ENCODE measurements at places on chromosomes 3 and 15.

DNA sequence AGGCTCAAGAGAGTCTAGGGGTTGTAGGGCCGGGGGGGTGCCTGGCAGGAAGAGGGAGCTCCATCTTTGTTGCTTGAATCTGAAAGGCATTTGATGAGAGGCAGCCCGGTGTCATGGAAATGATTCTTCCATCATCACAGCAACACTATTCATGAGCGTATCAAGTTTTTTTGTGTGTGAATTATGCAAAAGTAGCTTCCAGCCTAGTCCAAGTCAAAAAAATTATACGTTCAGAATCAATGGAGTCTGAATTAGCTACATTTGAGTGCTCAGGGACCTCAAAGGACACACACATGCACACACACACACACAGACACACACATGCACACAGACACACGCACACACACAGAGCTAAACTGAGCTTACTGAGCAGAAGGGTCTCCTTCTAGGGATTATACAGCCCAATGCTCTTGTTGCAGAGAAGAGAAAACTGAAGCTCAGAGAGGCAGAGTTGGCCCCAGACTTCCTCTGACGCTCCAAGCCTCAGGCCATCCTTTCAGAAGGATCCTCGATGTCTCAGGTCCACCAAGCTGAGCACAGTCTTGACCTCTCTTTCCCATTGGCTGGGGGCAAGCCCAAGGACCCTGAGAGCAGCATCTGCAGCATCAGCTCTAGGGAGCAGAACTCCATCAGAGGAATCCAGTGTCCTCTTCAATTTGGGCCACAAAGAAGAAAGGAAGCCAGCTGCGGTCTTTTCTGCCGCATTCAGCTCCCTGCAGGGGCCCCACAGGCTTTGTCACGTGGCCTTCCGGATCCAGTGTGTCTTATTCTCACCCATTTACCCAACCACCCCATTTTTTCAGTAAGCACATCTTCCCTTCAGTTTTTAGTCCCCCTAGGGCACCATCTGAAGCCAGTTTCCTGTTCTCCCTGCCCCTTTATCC is 228.0 kb downstream of the UACA start:
- DNase-seq, result no peak

DNA sequence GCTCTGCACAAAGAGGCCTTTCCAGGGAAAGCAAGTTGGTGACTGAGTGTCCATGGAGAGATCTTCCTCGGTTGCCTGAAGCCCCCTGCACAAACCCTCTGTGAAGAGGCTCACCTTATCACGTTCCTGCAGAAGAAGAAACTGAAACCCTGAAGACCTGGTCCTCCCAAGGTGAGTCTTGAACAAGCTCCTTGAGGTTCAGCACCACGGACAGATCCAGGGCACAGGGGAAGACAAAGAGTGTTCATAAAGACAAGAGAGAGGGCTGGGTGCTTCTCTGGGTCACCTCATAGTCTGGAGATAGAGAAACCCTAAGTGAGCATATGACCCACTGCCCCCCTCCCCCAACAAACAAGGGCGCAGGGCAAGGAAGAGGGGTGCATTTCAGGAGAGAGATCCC is 21.7 kb upstream of the TBC1D21 start:
- DNase-seq, result peak; percentile 41

DNA sequence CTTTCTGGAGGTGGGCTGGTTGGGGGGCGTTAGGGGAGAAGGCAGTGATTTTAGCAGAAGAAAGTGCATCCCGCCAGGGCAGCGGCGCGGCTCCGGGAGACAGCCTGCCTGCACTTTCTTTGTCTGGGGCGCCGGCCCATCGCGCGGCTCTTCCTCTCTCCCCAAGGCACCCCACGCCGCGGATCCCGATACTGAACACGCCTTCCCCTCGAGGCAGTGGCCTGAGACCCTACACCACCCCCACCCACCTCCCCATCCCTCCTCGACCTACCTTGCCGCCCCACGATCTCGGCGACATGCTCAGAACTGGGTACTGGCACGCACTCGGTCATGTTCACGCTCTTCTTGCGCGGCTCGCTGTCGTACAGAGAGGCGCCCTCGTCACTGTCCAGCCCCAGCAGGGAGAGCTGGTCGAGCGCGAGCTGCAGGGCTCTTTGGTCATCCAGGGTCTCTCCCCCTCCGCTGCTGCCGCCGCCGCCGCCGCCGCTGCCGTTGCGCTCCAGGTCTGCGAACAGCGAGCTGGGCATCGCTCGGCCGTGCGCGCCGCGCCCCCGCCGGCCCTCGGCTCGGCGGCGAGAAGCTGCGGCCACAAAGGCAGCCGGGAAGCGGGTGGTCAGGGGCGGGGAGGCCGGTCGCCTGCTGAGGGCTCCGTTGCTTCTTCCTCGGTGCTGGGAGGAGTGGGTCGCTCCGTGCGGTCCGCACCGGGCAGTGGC is 483 bp downstream of the MEX3B start:
- no peak for DNase-seq

DNA sequence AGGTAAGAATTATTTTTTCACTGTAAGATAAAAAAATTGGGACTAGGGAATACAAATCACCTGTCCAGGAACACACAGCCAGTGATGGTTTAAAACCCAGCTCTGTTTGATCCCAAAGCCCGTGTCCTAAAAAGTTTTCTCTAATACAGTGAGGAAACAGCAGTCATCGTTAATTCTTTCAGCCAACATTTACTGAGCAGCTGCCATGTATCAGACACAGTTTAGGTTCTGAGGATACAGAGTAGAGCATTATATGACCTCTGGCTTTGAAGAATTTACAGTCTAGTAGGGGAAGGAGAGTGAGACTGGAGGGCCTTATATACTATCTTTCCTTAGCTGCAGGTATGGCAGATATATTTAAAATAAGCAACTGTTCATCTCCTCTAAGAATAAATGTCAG is 82.7 kb downstream of the KCNMB2 start:
- no peak for DNase-seq

DNA sequence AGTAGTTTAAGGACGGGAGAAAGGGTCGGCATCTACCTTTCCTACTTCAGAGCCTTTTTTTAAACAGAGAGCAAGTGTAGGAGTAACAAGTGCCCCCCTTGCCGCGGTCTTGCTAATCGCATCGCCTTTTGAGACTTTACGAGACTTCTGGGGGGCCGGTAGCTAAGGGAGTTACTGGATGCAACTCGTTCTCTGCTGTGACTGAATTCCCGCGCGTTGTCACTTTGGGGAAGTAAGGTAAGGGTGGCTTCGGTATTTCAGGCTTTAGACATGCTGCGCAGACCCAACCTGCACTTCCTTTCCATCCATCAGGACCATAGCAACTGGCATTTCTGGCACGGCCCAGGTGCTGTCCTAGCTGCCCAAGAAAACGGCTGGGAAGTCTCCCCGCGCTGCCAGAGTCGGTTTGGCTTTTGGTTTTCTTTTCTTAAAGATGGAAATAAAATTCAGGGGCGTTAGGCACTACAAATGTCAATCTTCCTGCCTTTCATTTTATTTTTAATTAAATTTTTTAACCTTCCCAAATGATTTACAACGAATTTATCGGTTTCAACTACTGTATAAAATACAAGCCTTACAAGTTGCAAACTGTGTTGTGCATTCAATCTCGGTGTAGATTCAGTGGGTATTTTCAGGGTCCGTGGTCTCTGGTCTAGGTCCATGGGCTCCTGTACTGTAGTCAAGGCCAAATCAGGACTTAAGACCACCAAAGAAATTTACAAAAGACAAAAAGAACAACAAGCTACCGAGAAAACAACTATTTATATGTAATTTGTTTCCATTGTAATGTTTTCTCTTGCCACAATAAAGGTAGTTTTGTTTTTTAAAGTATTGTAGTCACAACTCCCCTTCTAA is 3.5 kb downstream of the MECOM start:
- peak; percentile 24 for DNase-seq

DNA sequence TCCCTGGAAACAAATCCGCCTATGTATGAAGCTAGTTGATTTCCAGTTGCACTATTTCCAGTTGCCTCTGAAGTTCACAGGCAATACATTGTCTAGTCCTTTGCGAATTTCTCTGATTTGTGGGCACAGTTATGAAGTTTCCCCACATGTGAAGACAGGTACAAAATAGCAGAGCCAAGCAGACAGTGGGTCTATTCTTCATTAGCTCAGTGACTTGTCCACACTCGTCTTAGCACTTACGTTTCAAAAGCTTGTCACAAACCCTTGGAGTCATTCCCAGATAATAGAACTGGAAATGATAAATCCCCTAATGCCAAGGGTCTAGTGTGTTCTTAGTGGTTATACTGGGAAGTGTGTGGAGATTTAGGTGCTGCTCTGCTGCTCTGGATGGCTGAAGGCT is 14.5 kb downstream of the SRPRB start:
- DNase-seq, result no peak

DNA sequence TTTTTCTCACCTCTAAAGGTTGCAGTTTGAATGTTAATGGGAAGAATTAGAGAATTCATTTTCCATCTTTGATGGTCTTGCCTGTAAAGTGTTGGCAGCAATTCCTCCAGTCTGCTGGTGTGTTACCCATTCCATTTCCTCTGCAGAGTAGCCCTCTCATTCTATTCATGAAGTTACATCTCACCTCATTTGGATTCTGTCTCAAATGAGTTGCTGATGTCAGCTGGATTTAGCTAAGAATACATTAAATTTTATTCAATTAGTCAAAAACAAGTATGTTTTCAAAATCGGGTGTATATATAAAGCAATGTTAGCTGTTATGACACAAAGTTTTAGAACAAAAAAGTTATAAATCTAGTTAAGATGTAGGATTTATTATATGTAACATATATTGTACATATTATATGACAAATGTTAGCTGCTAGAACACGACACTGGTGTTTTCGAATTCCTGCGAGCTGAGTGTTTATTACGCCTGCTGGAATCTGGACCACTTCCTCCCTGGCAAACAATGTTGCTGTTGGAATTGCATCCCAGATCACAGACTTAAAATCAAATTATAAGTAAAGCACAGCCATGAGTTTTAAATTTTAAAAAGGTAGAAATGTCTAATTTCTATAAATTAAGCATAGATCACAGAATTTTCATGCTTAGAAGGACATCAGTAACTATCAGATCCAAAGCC is 516.2 kb downstream of the OCA2 start:
- DNase-seq, result no peak

DNA sequence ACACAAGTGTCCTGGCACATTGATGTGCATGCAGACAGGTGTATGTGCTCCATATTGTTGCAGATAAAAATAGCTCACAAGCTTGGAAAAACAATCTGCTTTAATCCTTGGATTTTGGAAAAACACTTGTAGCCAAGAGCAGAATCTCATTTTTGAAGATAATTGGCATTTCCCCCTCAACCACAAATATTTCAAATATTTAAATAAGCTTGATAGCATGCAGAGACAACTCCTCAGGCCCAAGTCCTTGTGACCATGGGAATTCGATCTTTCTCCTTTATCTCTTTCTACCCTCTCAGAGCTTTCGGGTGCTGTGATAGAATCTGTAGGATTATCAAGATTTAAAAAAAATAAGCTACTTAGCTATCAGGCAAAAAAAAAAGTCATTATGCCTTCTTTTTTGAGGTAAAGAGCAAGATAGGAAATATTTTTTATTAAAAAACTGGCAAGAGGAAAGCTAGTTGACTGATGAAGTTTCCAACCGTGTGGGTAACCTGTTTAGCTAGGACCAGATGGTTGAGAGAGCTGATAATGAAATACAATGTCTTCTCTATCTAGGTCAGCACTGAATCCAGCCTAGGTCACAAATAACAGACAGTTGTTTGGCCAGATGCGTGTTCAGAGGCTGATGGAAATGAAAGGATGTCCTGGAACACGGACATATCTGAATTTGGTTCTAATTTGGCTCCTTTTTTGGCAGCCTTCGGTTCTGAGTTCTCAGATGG is 54.9 kb upstream of the SNRK start:
- no peak for DNase-seq

- no peak for DNase-seq
Observed at GRCh38 chr15:65165875-65166274, 19.3 kb downstream of the CLPX start.

- DNase-seq, result peak; percentile 83
Observed at GRCh38 chr3:6753536-6753935, 107.4 kb upstream of the GRM7 start.

DNA sequence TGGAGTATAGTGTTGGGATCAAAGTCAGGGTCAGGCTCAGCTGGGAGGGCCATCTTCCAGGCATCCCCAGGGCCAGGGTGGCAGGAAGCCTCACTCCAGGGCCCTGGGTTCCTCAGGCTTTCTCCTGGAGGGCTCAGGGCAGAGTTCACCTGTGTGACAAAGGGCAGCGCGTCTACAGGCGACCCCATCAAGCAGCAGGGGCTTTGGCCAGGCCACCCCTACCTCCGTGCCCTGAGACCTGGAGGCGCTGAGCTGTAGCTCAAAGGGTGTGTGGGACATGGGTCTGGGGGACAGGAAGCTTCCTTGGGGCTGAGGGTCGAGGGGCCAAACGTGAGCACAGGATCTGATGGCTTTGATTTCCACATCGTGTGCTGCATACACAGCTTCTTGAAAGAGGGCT is 12.8 kb downstream of the SPTBN5 start:
- DNase-seq, result no peak

DNA sequence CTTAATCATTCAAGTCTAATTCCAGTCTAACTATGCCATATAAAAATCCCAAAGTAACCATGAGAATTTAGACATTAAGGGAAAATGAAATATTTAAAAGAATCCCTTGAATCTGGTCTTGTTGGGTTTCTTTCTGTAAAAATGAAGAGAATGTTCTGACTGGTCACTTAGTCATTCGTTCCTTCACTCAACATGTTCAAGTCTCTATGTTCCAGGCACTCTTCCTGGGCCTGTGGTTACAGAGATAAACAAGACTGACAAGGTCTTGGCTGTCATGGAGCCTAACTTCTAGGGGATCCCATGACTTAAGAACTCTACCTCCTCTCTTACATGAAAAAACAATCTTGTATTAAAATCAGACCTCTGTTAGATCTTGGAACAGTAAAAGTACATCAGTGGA is 638.6 kb upstream of the TBL1XR1 start:
- DNase-seq, result no peak

GRCh38 chr3:72193771-72194430 is 409.0 kb upstream of the PROK2 start:
- no peak for DNase-seq

GRCh38 chr3:54176106-54176505 is 53.8 kb downstream of the CACNA2D3 start:
- no peak for DNase-seq

DNA sequence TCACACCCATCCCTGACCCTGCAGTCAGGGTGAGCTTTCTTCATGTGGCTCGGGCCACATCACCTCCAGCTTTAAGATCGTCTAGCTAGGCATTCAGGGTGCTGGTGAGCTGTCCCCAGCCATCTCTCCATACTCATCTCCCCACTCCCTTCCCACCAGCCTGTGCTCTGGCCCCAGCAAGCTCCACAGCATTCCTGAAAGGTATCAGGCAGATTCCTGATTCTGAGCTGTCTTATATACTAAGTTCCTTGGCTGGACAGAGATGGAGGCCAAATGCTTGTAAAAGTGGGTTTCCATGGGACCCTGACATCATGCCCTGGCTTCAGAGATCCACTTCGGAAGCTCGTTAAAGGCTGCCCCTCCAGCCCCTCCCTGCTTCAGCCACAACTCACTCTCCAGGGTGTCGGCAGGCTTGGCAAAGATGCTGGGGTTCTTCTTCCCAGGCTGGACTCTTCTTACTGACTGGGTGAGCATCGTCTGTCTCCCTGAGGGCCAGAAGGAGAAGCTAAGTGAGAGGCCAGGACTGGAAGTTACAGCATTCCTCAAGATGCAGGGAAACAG is 3.9 kb downstream of the CILP start:
- DNase-seq, result no peak
